ENCODE measurements at places on chromosomes 3 and 15. TPM values are rescaled to one million over a fixed set of nuclear protein-coding genes. Genes with fewer than 3 reads are reported as not detected.

The SPESP1 gene
- 6.1 TPM for total RNA-seq

DNA sequence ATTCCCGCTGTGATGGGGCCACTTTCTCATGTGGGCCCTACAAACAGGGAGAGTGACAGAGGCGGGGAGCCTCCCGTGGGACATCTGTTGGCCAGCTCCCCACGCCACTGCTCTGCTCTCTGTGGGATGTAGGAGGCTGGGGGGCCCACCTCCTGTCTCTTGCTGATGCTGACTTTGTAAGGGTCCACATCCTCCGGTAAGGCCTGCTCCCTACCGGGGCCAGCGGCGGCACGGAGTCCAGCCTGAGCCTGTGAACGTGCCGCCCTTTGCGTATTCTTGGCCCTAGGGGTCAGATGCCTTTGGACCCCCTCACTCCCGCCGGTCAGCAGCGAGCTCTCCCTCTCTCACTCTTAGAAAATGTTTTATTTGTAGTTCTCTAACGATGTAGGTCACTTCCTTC is 153.2 kb downstream of the LRRC28 start:
- no peak overlapping the region for H3K27ac ChIP-seq
- H3K4me3 ChIP-seq: no peak overlapping the region
- peaks cover 4% of the 10 kb centered on the region for H3K4me1 ChIP-seq
- H3K36me3 ChIP-seq: no peaks in the 10 kb centered on the region
- no peaks in the 10 kb centered on the region for H3K27me3 ChIP-seq

DNA sequence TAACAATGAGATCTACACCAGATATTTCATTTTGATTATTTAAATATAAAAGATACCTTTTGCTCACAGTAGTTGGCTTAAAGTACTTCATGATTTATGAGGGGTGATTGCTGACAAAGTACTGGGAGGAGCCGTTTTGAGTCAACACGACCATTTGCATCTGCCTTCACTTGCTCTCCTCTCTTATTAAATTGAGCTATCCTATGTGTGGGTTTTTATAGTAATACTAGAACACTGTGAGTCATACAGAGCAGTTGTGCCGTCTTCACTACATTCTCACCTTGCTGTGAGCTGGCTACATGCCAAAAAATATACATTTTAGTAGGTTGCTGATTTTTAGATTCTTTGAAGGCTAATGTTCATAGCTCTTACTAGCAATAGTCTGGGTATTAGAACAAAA is 161.2 kb downstream of the ALCAM start:
- DNase-seq: no peak
- no peak overlapping the region for H3K4me3 ChIP-seq
- H3K27ac ChIP-seq: no peak overlapping the region
- no peaks in the 10 kb centered on the region for H3K4me1 ChIP-seq
- H3K27me3 ChIP-seq: no peaks in the 10 kb centered on the region

GRCh38 chr3:150793641-150794040 is 30.7 kb upstream of the SIAH2 start:
- no peak overlapping the region for H3K4me3 ChIP-seq
- DNase-seq: no peak
- H3K27ac ChIP-seq: no peak overlapping the region
- no peaks in the 10 kb centered on the region for H3K36me3 ChIP-seq
- no peaks in the 10 kb centered on the region for H3K4me1 ChIP-seq
